Stimulated activated CD4-positive, alpha-beta T cell treated with anti-CD3 and anti-CD28 coated beads, TNF-alpha, amount 100 ng/mL, for 4 hours (primary cell): ENCODE measurements at places on chromosomes 6 and 20.

- no peak for DNase-seq
Measured at GRCh38 chr6:56663344-56663743, 20.7 kb upstream of the DST start.

DNA sequence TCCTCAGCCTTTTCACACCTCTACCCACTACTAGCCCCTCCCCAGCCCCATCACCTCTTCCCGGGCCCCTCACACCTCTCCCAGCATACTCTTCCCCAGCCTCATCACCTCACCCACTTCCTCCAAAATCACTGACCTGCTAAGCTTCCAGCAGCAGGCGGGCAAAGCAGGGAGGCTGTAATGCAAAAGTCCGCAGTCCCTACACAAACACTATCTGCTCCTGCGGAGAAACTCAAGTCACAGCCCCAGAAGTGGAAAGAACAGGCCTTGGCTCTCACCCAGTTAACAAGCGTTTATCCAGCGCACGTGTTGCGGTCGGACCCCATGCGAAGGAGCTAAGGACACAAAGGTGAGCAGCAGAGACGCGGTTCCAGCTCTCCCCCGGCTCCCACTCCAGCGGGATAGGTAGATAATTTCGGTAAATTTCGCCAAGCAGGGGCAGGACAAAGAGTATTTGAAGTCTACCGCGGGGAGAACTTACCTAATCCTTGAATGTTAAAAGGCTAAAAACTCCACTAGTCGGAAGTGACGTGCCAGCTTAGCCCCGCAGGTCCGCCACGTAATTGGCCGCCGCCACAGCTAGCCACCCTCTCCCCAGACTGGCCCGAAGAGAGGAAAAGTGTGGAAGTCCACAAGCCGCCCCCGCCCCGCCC is 728 bp upstream of the TRIM39 start:
- peak; percentile 63 for DNase-seq

DNA sequence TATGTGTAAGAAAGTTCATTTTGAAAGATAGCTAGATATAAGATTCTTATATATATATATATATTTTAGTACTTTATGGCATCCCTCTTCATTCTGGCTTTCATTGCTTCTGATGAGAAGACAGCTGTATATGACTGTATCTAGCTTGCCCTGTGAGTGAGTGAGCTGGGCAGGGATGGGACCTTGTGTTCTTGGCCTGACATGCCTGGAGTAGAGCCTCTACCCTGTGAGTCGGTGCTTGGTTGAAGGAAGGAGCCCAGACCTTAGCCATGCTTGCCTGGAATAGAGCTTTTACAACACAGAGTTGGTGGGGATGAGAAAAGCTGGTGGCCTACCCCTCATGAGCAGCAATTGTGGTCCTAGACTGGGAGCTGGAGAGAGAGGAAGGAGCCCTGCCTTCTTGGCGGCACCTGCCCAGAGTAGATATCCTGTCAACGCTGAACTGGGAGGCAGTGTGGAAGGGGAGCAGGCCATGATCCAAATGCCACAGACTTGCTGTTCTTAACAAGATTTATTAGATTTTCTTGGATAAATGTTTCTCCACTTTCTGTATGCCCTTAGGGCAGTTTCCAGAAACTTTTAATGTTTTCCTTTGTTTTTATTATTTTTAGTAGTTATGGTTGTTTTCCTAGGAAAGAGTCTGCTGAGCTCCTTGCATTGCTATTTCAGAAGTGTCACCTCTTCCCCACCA is 31.6 kb downstream of the FIG4 start:
- DNase-seq, result no peak

- no peak for DNase-seq
Measured at GRCh38 chr6:25004357-25004756, 68.6 kb upstream of the RIPOR2 start.

DNA sequence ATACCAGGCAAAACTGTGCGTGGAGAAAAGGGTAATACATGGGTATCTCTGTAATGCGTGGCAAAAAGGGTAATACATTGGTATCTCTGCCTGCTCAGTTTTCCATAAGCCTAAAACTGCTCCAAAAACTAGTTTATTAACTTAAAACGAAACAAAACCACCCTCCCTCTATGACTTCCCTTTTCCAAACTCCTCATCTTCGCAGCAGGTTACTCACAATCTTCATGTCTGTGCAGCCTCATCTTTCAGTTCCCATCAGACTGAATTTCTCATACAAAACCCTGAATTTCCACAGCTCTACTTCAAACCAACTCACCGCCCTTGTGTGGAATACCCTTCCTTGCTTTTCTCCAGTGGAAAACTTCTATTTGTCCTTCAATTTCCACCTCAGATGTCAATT is 199.4 kb downstream of the PHACTR1 start:
- DNase-seq, result no peak

DNA sequence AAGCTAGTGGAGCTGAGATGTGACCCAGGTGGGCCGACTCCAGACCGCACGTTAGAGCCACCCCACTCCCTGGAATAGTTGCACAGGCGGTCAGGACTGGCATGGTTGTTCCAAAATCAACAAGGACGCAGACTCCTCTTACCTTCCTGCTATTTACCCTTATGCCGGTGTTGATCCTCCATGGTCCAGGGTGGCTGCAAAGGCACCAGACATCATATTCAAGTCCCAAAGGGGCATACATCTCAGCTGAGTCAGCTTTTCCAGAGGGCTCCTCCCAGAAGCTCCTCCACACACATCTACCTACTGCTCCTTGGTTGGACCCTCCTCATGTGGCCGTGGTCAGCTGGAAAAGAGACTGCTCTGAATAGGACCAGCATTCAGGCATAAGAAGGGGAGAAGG is 112.2 kb downstream of the SYCP2 start:
- no peak for DNase-seq

- DNase-seq, result no peak
Measured at GRCh38 chr20:16810216-16810615, 62.1 kb downstream of the OTOR start.

DNA sequence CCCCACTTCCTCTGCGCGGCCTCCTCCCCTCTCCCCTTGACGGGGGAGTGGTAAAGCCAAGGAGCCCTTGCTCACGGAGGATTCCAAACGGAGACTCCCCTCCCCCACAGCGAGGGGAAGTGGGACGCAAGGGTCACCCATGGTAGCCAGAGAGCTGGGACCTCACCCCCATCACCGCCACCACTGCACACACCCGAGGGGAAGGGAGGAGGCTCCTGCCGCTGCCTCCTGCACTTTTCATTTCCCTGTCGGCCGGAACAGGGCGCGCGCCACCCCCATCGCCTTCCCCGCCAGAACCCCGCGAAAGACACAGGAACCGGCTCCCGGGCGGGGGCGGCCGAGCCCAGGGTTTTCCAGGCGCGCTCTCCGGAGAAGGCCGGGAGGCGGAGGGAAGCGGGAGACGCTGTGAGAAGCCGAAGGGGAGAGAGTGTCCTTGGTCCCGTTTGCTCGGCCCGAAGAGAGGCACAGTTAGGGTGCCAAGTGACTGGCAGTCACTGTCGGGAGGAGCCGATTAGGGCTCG is 789 bp downstream of the CCND3 start:
- DNase-seq, result no peak

GRCh38 chr6:117399924-117400323 is 25.8 kb downstream of the ROS1 start:
- no peak for DNase-seq

DNA sequence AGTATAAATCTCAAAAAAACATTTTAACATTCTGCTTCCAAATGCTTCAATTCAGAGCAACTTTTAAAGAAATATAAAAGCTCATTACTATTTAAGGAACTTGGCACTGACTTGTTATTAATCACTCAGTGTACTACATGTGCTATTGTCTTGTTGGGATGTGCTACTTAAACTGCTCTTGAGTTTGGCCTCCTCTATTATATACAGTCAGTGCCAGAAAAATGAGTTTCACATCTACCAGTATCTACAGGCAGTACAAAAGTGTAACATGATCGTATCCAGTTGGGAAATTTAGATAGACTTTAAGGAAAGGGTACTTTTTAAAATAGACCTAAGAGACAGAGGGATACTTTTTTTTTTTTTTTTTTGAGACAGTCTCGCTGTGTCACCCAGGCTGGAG is 627.3 kb upstream of the SLC35B3 start:
- no peak for DNase-seq

DNA sequence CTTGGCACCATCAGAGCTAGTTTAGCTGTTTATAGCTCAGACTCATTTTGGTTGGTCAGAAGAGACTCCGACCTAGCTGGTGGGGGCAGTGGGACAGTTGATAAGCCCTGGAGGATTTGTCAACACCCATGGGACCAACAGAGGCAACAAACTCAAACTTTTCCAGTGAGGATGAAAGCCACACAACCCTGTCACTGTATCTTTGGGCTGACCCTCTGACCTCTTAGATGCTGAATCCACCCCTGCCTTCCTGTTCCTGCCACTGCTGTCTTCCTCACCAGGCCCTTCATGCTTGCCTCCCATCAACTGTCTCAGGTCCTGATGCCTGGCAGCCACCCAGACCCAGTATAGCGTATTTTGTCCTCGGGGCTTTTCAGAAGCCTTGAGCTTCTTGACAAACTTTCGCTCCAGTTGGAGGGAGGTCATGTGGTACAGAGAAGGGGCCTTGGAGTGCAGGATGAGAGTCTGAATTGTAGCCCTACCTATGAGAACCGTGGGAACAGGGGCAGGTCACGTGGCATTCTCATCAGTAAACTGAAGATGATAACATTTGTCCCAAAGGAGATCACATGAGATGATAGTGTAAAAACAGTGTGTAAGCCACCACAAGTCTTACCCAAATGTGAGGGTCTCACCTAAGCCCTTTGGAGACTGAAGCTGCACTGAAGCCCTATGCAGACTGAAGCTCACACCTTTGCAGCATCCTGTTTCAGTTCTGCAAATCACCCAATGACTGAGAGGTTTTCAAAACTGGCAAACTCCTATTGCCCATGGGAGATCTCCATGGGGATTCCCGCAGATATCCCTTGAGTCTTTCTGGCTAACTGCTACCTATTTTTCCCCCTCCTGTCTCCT is 72.0 kb upstream of the F13A1 start:
- no peak for DNase-seq

DNA sequence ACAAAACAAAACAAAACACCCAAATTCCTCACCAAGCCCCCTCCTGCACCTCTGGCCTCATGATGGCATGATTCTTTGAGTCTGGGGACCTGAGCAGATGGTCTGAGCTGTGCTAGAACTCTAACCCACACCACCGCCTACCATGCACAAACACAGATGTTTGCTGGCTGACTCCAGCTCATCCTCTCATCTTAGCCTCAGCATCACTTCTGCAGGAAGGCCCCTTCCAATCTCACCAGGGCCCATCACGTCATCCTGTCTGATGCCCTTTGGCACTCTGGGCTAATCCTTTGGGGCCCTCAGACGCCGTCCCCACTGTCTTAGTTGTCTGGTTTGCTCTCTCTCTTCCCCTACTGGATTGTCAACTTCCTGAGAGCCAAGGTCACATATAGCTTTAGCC is 85.8 kb downstream of the PHACTR3 start:
- no peak for DNase-seq

DNA sequence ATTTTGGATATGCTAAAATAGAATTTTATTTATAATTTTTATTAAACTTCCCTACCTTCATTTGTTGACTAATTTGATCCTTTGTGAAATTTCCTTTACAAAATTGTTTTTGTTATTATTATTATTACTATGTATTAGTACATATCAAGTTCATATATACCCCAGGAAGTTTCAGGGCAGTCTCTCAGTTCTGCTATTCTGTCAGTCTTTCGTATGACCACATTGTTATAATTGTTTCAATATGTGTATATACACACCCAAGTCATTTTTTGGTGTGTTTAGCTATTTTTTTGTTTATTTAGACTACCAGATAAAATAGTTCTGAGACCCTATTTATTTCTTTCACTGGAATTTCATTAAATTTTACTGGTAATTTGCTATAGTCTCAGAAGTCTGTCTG is 72.1 kb downstream of the NKAIN2 start:
- DNase-seq, result no peak

- DNase-seq, result no peak
Measured at GRCh38 chr20:64155258-64156135, 8.8 kb upstream of the MYT1 start.
